Activated CD8-positive, alpha-beta memory T cell treated with anti-CD3 and anti-CD28 coated beads for 4 hours (primary cell): ENCODE measurements at places on chromosomes 5 and 9.

- no peak for DNase-seq
Measured at GRCh38 chr5:141638771-141639170, 2.0 kb downstream of the RELL2 start.

DNA sequence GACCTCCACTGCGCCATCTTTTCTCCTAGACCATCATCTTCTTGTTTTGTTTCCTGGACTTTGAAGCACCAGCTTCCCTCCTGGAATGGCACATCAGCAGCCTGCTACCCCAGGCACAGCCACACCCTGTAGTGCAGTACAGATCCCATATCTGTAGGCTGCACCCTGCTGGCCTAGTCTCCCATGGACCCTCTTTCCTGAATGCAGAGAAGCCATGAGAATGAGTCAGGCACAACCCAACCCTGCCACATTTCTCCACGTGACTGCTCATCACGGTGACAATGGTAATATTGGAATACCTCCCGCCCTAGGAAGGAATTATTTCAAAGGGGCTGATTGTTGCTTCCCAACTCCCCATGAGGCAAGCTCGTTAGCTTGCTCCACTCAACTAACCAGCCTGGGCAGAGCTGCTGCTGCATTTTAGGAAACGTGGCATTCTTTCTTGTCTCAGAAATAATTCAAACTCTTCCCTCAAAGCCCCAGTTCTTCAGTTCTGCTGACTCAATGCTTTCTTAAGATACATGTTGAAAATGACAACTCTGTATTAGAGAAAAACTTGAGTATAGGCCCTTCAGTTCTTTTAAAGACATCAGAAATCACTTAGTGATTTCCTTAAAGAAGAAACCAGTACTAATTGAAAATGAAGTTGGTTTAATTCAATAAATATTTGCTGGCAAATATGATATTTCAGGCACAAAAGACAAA lies 328.1 kb downstream of the MLLT3 start:
- no peak for DNase-seq

- no peak for DNase-seq
Measured at GRCh38 chr5:60700416-60700757, 421 bp upstream of the DEPDC1B start.

DNA sequence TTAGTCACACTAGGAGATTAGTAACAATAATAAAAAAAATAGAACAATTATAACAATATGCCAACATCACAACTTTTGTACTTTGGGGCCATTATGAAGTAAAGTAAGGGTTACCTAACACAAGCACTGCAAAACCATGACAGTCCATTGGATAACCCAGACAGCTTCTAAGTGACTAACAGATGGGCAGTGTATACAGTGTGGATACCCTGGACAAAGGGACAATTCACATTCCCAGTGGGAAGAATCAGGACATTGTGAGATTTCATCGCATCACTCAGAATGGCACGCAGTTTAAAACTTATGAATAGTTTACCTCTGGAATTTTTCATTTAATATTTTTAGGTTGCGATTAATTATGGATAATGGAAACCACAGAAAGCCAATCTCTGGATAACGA lies 45.6 kb upstream of the JADE2 start:
- DNase-seq: no peak

DNA sequence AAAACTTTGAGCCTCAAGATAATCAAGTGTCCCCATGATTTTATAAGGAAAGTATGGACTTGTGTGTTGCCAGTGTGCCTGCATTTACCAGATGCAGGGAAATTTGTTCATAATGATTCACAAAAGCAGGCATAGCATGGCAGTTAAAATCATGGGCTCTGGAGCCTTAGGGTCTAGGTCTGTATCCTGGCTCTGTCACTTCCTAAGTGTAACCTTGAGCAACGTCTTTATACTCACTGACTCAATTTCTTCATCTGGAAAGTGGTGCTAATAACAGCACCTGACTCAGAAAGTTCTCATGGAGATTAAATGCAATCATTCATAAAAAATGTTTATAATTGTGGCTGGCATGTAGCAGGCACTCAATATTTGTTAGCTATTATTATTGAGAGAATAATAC lies 234.9 kb downstream of the SAXO1 start:
- no peak for DNase-seq

GRCh38 chr5:89546657-89547056 lies 663.7 kb upstream of the MEF2C start:
- DNase-seq: no peak

GRCh38 chr5:150163547-150164059 lies 3.0 kb upstream of the CDX1 start:
- DNase-seq: no peak

DNA sequence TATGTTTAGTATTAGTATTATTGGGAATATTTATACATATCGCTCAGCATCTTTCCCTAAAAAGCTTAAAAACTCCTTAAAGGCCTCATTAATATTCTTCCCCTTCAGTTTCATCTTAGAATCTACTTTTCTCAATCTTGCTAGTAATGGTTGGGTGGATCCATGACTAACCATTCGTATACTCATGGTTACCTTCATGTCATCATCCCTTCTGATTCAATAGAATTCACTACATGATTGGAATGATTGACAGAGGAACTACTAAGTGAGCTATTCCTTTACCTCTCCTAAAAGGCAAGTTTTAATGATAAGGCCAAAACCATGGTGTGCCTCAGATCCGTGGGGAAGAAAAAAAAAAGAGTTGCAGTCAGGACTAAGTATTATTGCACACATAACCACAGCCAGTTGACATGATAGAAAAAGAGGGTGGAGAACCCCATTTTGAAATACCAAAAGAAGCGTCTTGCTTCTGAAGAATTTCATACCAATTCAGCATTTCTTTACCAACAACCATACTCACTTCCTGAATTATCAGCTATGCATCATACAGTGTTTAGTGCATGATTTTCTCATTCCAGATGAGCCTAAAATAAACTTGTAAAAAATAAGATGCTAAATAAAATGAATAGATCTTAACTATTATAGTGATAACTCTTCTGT lies 624.6 kb downstream of the PDE4D start:
- DNase-seq: no peak

- no peak for DNase-seq
Measured at GRCh38 chr5:157455057-157455456, 5.0 kb upstream of the NIPAL4 start.
